ENCODE measurements at places on chromosomes 3 and 15.

DNA sequence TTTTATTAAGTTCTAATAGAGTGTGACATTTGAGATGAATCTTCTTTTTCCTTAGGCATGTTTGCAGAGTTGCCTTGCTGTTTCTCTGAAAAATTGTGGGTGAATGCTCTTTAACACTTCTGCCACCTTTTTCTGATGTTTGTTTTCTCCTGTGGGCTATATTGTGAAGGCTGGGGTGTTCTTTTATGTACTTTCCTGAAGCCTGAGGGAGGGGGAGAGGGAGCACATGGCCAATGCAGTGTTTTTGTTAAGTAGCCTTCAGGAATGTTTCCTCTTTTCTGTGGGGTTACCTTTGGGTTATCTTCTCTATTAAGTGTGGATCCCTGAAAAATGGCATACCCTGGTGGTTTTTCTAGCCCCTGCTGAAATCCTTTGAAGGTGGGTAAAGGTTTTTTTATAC, 50.2 kb downstream of the CMC1 start:
- DNase-seq, result no peak

- DNase-seq, result no peak
These were observed 193.1 kb downstream of the ALCAM start for GRCh38 chr3:105559856-105560255.

GRCh38 chr3:12312010-12312409, 23.1 kb downstream of the PPARG start:
- DNase-seq, result no peak

DNA sequence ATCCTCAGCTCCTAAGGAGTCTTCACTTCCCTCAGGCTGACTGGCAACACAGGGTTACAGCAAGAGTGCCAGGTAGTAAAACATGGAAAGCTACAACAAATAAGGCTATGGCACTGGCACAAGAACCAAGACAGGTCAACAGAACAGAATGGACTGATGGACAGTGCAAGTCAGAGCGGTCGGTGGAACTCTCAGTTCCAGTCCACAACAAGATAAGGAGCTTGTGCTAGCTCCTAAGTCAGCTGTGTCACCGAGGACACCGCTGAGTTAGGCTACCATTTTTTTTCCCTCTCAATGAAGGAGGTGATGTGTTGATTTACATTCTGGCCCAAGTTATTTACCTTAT, 55.9 kb upstream of the LIMD1 start:
- DNase-seq, result no peak

DNA sequence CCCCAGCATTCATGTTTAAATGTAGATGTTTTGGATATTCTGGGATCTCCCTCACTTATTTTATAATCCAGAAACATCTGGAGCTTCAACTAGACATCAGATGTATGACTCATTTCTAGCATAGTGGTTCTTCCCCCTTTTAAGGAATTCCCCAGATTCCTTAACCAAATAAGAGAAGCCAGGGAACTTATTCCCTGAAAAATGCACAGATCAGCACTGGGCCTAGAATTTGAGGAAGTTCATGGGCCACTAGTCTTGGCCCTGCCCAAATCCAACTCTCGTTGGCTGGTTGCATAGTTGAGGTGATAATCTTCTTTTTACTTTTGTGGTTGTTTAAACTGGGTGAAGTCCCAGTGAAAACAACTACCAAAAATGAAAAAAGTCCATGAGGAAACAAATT, 20.4 kb downstream of the RARRES1 start:
- DNase-seq, result no peak

Measured in stimulated activated CD8-positive, alpha-beta memory T cell treated with anti-CD3 and anti-CD28 coated beads, Interleukin-12 subunit alpha, Interleukin-12 subunit beta, amount 100 ng/mL, for 4 hours (primary cell).